ENCODE measurements at places on chromosomes 7 and 10.

DNA sequence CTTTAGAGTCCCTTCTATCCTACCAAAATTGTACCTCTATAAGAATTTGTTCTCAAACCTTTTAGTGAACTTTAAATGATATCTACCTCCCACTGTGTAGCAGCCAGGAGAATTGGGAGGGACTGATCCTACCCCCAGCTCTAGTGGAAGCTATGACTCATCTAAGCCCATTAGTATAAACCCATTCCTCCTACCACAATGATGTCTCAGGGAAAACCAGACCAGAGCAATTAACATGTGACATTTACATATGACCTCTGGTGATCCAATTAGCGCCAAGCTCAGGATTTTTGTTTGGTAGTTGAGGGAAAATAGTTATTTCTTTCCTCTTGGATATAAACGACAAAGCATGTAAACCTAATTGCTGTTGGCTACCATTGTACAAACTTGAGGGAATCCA is 33.1 kb upstream of the R3HCC1L start:
- DNase-seq: no peak

DNA sequence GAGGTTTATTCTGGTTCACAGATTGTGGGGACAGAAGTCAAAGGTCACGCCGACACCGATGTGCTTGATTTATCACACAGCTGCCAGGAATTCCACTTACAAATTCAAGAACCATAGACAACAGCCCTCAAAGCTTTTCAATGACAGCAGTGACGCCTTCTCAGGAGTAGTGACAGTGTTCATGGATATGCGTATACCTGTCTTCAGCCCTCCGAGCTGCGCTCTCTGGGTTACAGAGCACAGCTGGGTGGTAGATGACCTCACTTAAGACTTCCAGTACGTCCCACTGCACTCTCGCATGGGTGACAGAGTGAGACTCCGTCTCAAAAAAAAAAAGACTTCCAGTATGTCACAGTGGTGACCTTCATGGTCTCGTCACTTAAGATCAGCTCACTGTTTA is 108.5 kb downstream of the TCERG1L start:
- DNase-seq: no peak

DNA sequence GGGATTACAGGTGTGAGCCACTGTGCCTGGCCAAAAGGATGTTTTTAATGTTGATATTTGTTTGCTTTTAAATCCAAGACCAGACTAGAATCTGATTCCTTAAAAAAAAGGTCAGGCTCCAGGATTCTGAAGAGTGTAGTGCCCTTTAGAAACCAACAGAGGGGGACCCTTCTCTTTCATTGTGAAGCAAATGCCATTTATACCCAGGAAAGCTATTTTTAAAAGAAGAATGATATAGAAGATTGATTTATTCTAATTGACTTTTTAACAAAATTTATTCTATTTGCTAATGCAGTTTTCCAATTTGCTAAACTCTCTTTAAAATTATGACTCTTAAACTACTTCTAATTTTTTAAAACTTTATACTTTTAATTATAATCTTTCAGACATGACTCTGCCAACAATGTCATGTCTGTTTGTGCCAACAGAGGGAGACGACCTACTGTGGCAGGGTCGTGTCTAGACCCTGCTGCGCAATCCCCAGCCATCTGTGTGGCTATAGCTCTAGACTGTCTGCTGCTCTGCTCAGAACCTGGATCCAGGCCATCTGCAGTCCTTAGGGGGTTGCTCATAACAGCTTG is 201.0 kb upstream of the IMMP2L start:
- no peak for DNase-seq

- DNase-seq: no peak
These were observed 180.8 kb upstream of the CACNA2D1 start for GRCh38 chr7:82624337-82624736.

GRCh38 chr7:102005933-102006480 is 188.6 kb downstream of the CUX1 start:
- DNase-seq: no peak

DNA sequence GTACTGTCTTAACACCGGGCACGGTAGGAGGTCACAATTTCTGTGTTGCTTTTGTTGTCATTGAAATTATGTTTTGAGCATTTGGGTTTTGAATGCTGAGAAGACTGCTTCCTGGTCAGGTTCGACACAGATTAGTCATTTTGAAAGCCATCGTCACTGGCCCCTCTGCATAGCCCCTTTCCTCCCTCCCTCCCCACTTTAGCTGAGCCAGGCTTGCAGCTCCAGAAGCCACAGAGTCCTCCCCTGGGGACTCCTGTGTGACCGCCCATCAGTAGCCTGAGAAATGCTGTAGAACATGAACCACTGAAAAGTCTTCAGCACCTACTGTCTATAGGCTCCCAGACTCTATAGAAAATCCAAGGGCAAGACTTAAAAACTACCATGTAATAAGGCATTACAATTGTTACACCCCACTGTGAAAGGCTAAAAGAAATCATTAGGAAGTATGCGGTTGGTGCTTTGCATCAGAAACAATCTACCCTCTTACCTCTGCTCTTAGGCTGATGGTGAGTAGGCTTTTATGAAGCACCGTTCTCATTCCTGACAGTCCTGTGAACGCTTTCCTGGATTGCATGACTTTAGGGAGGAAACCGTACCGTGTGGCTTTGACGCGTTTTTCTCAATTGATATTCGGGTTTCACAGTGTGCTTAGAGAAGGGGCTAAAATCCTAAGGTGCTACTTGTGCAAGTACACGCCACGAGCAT is 24.8 kb downstream of the JCAD start:
- DNase-seq: no peak

GRCh38 chr7:70259502-70259901 is 661.2 kb downstream of the AUTS2 start:
- DNase-seq: no peak

- DNase-seq: no peak
These were observed 10.0 kb upstream of the LRRC4 start for GRCh38 chr7:128041203-128041602.

DNA sequence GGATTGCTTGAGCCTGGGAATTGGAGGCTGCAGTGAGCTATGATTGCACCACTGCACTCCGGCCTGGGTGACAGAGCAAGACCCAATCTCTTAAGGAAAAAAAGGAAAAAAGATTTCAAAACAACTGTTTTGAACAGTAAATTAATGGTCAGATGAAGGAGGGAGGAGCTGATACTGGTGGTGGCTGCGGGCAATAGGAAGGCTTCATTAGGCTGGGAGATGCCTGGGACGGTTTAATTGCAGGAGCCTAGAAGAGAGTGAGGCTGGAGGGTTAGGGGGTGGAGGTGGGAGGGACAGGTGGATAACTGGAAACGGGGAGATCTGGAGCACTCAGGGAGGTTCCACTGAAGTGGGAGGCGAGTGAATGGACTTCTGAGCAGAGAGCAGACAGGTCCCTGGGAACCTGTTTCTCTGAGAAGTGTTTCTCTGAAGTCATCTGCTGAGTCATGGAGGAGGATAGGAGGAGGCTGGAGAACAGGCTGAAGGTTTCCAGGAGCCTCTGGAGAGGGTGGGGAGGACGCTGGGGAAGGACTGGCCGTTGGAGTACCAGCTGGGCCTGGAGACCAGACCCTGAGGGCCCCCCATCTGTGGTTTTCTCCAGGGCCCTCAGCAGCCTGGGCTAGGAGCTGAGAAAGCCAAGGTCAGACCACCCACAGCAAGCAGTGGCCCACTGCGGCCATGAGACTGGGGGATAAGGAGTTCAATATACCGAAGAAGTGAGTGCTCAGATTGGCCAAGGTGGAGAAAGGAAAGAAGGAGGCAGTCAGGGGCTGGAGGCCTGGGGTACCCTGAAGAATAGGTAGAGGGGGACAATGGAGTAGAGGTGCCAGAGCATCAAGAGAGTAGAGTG is 14.4 kb upstream of the YWHAG start:
- DNase-seq: no peak

GRCh38 chr7:124839687-124840086 is 74.1 kb upstream of the GPR37 start:
- DNase-seq: no peak

DNA sequence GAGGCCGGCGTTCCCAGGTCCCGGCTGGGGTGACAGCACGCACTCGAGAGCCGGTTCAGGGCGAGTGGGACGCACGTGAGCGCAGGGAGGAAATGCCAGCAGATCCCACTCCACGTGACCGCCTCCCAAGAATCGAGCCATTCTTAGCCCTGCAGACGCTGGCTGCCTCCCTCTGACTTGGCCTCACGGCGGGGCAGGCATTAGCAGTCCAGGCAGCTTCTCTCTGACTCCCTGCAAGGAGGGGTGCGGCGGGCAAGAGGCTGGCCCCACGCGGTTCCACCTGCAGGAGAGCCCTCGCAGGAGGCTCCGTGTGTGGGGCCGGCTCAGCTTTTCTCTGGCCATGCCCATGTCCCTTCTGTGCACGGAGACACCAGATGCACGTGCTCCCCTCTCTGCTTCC is 10.1 kb downstream of the GPR146 start:
- no peak for DNase-seq

GRCh38 chr7:135192914-135193536 is 18.3 kb downstream of the WDR91 start:
- DNase-seq: no peak

- no peak for DNase-seq
These were observed 133.7 kb upstream of the SEMA3E start for GRCh38 chr7:83782628-83783027.

GRCh38 chr10:70169649-70170364 is 507 bp downstream of the SAR1A start:
- no peak for DNase-seq

DNA sequence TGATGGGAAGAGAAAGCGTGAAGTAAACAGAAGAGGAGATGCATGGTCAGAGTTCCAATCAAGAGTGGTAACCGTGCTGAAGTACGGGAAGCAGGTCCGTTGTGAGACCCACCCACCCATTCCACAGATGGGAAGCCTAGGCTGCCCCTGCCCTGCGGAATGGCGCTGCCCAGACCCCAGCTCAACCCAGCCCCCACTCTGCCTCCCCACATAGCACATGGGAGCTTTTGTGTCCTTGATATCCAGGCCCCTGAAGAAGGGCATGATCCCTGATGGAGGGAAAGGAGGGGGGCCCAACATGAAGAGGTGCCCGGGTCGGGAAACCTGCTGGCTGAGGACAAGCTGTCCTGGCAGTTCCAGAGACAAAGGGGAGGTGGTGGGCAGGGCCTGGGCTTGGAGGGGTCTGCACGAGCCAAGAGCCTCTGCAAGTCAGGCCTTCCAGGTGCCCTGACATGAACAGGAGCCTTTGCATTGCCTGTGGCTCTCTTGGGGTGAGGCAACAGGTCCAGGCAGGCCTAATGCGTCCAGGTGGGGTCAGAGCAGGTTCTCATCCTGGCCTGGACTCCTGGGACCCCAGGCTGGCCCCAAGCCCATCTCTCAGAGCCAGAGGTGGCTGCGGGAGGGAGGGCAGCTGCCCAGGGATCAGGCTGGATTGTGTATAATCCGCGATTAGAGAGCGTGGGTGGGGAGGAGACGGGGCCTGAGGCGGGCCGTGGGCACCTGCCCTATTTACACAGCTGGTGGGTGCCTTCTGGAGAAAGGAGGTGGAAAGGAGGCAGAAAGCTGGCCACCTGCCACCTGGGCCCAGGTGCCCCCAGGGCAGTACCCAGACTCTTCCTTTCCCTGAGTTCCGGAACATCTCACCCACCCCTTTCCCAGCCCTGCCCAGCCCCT is 23.5 kb downstream of the YKT6 start:
- DNase-seq: no peak

Data from stimulated activated CD8-positive, alpha-beta memory T cell treated with anti-CD3 and anti-CD28 coated beads, Interleukin-2, amount 100 ng/mL, for 48 hours (primary cell).